ENCODE measurements at places on chromosomes 2 and 18. TPM values are rescaled to one million over a fixed set of nuclear protein-coding genes. Genes with fewer than 3 reads are reported as not detected.
A peak's percentile ranks its signal among the peaks of the same experiment; 100 is the strongest.

GRCh38 chr2:96265349-96265839 lies 403 bp downstream of the TMEM127 start:
- DNase-seq, result peak; percentile 79

DNA sequence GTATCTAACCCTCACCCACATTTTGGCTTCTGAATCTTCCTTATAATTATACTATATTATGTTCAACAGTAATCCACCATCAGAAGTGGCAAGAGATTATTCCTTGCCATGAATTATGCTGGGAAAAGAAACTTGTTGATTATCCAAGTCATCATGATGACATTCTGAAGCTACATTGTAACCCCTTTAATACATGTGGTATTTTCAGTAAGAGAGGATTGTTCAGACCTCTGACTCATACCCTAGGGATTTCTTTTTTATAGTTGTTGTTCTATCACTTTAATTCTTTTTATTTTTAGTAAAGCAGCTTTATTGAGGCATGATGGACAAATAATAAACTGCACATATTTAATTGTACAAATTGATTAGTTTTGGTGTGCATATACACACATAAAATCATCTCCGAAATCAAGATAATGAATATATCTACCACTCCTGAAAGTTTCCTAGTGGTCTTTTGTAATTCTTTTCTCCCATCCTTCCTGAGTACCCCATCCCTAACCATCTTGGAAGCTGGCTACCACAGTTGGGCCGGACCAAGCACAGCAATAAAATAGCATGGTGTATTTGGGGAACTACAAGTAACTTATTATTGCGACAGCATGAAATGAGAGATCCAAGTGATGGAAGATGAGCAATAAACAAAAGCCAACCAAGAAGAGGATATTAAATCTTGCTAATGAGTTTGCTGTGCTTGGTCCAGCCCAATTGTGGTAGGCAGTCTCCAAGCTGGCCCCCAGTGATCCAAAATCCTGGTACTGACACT lies 159.9 kb downstream of the BARD1 start:
- no peak for DNase-seq

The CHRND gene
- total RNA-seq, result not detected

GRCh38 chr2:3625186-3625585 lies 30.3 kb downstream of the COLEC11 start:
- peak; percentile 38 for DNase-seq

DNA sequence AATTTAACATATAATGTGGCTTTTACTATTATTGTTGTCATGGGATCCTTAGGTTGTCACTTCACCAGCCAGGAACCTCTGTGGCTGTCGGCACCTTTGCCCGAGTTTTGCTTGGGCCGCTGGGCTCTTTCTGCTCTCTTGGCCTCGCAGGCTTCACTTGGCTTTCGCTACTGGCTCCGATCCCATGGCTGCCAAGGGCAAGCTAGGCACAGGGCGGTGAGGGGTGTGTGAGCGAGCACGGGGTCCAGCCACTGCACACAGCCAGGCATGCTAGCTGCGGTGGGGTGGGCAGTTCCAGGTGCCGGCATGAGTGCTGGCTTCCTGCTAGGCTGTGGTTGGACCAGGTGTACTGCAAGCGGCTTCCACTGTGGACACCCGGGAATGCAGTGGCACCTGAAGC lies 23.4 kb upstream of the RAPGEF4 start:
- DNase-seq, result no peak

DNA sequence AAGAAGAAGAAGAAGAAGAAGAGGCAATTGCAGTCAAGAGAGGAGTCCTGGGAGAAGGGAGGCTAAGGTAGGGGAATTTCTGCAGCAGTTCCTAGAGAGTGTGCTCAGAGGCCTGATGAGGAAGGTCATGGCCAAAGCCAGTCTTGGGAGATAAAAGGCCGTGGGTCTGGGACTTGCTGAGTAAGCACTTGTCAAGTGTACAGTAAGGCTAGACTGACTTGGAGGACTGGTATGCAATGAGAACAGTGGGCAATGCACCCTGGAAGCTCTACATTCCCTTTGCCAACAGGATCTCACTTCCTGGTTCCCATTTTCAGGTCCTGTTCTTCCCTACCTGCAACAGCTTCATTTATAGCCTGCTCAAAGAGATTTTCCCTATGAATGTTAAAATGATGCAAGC lies 28.6 kb upstream of the CYP26B1 start:
- DNase-seq, result no peak

GRCh38 chr2:94874277-94874997 lies 3.2 kb downstream of the TEKT4 start:
- DNase-seq, result peak; percentile 55

GRCh38 chr2:63058144-63058920 lies 7.7 kb downstream of the OTX1 start:
- DNase-seq, result no peak

GRCh38 chr2:189933041-189933440 lies 129.5 kb downstream of the MSTN start:
- no peak for DNase-seq

- no peak for DNase-seq
Measured at GRCh38 chr18:38369772-38370690, 804.4 kb upstream of the CELF4 start.

DNA sequence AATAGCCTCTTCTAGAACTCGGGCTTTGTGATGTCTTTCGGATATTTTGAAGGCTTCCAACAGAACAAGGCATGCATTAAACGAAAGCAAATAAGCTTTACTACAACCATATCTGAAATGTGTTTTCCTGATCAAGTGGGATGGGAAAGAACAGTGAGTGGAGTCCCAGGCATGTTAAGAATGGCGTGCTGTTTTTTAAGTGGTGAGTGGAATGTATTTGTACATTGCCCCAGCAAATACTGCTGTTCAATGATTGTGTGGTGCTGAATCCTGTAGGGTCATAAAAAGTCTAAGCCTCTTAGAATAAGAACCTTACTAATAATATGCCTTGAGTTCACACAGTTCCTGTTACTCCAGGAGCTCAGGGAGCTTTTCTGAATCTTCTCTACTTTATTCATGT lies 52.5 kb downstream of the POMC start:
- DNase-seq, result no peak

DNA sequence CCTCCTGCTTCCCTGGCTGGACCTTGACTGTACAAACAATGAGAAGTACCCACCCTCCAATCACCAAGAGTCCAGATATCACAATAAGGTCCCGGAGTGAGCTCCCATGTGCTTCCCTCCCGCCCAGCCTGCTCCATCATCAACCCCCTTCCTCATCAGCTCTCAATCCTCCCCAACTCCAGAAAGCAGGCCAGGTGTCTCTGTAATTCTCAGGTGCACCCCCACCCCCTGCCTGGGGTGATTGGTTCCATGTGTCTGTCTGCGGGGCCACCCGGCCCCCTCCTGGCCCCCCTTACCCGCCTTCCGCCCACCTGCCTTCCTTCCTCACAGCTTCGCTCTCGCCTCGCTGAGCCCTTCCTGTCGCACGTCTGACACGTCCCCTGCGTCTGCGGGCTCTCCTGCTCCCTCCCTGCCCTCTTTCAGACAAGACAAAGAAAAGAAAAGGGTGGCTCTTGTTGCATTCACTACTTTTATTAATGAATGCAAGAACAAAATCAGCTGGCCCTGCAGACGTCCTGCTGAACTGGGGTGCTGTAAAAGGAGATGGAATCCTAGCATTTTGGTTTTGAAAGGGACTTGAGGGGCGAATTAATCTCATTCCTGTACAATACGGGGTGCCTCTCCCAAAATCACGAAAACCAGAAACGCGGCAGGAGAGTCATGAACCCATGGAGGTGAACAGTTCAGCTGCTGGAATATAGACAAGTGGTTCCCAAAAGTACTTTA lies 26.5 kb upstream of the IGFBP2 start:
- no peak for DNase-seq

The SKA1 gene
- total RNA-seq, result 0.36 TPM

DNA sequence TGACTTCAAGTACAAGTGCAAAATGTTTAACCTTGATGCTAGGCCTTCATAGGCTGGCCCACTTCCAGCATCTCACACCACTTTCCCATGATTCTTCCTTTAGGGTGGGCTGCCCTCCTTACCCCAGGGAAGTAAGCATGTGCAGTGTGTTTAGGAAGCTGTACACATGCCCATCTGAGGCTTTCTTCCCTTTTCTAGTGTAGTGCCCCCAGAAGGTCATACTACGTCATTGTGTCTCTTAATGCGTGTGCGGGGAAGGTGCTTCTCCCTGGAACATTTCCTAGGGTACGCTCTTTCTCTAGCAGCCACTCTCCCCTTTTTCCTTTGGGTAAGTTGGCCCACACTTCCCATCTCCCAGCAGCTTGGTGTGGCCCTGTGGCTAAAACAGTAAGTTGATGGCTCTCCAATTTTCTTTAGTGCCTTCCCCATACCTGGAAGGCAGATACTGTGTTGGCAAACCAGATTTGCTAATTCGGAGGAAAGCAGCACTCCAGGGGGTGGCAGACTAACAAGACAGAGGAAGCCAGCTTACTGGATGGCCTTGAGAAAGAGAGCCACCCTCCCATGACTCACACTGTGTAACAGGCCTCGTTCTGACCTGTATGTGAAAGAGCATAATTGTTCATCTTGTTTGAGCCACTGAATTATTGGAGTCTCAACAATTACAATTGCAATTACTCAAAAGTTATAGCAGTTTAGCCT lies 1.1 kb upstream of the SULT6B1 start:
- DNase-seq, result no peak

The LIPT1 gene
- total RNA-seq, result 12.1 TPM

DNA sequence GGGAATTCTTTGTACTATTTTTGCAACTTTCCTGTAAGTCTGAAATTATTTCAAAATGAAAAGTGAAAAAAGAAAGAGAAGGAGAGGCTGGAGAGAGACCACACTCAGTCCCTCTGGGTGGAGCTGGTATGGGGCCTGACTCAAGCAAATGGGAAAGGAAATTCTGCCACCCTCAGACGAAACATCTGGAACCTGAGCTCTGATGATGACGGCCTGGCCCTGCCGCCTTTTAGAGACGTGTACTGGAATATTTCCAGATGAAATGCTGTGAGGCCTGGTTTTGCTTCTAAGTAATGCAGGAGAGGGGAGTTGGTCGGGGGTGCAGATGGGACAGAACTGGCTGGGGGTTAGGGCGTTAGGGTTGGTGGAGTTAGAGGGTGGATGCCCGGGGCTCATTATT lies 57.4 kb upstream of the GLI2 start:
- DNase-seq, result no peak

The HOXD13 gene
- total RNA-seq, result not detected

The CCDC85A gene
- total RNA-seq, result 3.9 TPM

DNA sequence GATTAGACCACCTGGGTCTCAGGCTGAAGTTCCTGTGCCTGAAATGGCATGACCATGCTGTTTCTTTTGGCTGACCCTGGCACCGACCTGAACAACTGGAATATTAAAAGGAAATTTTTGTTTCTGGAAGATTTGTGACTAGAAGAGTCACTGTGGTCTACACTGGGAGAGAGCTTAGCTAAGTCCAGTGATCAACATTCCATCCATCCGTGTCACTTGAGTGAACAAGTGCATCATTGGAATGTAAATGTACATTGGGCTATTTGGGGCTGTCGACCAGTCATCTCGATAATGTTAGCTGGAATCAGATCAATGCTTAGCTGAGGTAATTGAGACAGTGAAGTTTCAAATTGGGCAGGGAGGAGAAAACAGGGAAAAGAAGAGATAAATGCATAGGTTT lies 95.4 kb upstream of the CCDC85A start:
- no peak for DNase-seq

GRCh38 chr2:60441800-60442199 lies 111.7 kb downstream of the BCL11A start:
- no peak for DNase-seq

DNA sequence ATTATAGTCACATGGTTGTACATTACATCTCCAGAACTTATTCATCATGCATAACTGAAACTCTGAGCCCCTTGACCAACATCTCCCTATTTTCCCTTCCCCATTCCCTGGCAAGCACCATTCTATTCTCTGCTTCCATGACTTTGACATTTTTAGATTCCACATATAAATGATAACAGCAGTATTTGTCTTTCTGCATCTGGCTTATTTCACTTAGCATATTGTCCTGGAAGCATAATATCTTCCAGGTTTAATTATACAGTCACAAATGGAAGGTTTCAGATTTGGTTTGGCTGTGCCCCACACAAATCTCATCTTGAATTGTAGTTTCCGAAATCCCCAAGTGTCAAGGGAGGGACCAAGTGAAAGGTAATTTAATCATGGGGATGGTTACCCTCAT lies 626.9 kb upstream of the PKDCC start:
- DNase-seq, result no peak

The LAMA3 gene
- 47.3 TPM for total RNA-seq

- DNase-seq, result no peak
Measured at GRCh38 chr2:47109007-47109375, 46.1 kb downstream of the STPG4 start.

GRCh38 chr2:20603791-20604190 lies 47.1 kb downstream of the HS1BP3 start:
- DNase-seq, result peak; percentile 42

The DRC1 gene
- total RNA-seq, result 3.7 TPM

DNA sequence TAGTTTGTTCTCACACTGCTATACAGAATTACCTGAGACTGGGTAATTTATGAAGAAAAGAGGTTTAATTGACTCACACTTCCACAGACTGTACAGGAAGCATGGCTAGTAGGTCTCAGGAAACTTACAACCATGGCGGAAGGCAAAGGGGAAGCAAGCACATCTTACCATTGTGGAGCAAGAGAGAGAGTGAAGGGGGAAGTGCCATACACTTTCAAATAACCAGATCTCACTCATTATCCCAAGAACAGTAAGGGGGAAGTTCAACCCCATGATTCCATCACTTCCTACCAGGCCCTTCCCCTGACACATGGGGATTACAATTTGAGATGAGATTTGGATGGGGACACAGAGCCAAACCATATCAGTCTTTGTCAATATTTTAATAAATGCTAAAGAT lies 5.0 kb upstream of the CRYGB start:
- no peak for DNase-seq

DNA sequence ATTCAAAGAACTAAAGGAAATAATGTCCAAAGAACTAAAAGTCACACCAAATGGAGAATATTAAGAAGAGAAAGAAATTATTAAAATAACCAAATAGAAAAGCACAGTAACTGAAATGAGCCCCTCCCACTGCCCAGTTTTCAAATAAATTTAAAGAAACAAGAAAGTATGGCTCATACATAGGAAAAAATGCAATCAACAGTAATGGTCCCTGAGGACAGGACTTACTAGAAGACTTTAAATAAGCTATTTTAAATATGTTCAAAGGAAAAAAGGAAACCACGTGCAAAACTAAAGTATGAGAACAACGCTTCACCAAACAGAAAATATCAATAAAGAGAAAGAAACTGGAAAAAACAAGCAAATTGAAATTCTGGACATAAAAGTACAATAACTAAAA lies 58.9 kb downstream of the TMEM131 start:
- no peak for DNase-seq

GRCh38 chr2:105490956-105491355 lies 92.1 kb upstream of the FHL2 start:
- DNase-seq, result no peak

- DNase-seq, result no peak
Measured at GRCh38 chr2:172079838-172080640, 5.3 kb upstream of the DLX1 start.

Measured in sciatic nerve (tissue), 2 donors.